ENCODE measurements at places on chromosomes 6 and 20. TPM values are rescaled to one million over a fixed set of nuclear protein-coding genes. Genes with fewer than 3 reads are reported as not detected.
A peak's percentile ranks its signal among the peaks of the same experiment; 100 is the strongest.

GRCh38 chr20:41587956-41588355 lies 30.2 kb downstream of the CHD6 start:
- no peaks in the 10 kb centered on the region for H3K36me3 ChIP-seq
- H3K4me3 ChIP-seq = no peak overlapping the region
- H3K27ac ChIP-seq = no peak overlapping the region
- no peaks in the 10 kb centered on the region for H3K27me3 ChIP-seq
- DNase-seq = no peak

GRCh38 chr6:69835414-69836179 lies 30.8 kb upstream of the COL19A1 start:
- no peaks in the 10 kb centered on the region for H3K36me3 ChIP-seq
- no peaks in the 10 kb centered on the region for H3K27me3 ChIP-seq
- no peak overlapping the region for H3K27ac ChIP-seq
- DNase-seq = no peak
- no peak overlapping the region for H3K4me3 ChIP-seq

The HSPA1L gene
- total RNA-seq = 1.1 TPM

DNA sequence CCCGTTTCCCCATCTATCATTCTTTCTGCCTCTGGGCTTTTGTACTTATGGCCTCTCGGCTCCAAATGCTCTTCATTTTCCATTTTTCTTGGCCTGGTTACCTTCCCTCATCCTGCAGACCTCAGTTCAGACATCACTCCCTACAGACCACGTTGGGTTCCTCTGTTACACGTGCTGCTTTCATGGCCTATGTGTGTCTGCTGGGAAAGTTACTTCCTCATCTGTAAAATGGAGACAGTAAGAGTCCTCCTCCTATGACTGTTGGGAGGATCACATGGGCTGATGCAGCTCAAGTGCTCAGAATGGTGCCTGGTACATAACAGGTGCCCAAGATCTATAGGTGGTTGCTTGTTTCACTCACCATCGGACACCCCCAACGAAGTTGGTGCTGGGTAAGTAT lies 13.5 kb downstream of the KCNK17 start:
- no peak overlapping the region for H3K4me3 ChIP-seq
- H3K27me3 ChIP-seq = no peaks in the 10 kb centered on the region
- H3K4me1 ChIP-seq = peaks cover 27% of the 10 kb centered on the region
- no peak for DNase-seq
- no peak overlapping the region for H3K27ac ChIP-seq
- no peaks in the 10 kb centered on the region for H3K36me3 ChIP-seq

DNA sequence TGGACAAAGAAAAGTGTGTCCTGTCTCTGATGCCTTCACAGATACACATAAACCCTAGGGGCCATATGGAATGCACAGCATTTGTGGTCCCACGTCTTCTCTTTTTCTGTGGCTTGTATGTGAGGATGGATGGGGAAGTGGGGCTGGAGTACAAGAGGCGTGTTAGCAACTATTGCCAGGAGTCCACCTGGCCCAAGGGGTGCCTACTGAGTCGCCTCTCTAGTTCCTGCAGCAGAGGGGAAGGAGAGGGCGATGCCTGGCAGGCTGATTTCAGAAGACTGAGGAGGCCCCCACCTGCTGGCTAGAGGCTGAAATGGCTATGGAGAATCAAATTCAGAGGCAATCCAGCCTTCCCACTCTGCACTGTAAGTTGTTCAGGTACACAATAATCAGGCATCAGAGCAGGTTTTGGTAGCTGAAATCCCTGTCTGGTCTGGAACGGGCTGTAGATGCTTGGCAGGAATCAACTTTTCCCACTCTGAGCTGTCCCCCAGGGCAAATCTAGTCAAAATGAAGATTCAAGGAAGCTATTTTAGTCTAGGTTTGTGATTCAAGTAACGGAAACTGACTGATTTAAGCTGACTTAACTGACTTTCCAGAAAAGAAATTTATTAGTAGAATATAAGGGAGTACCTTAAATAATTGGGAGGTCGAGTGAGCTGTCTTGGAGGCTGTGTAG lies 14.9 kb upstream of the PPARD start:
- H3K27me3 ChIP-seq = no peaks in the 10 kb centered on the region
- H3K36me3 ChIP-seq = no peaks in the 10 kb centered on the region
- H3K4me1 ChIP-seq = no peaks in the 10 kb centered on the region

The KIAA0408 gene
- total RNA-seq = 1.5 TPM

DNA sequence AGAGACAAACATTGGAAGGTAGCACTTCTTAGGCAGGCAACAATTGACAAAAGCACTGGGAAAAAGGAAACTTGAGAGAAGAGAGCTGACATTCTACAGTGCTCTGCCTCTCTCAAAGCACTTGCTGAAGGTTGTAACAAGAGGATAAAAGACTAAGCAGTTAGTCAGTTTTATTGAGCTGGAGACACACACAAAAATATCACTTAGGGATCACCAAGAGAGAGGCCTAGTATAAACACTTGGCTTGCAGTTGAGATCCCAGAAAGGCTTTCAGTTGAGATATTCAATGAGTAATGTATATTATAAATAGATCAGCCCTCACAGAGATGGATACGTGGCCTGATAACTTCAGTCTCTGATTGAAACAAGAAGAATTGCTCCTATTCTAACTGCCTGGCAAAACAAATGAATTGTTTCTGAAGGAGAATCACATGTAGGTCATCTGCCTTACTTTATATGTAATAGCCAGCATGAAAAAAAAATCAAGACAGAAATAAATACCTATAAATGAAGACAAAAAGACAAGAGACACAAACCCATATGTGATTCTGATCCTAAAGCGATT lies 747.2 kb upstream of the MAN1A1 start:
- H3K4me1 ChIP-seq = no peaks in the 10 kb centered on the region
- no peak overlapping the region for H3K4me3 ChIP-seq
- H3K27me3 ChIP-seq = no peaks in the 10 kb centered on the region
- DNase-seq = no peak
- no peak overlapping the region for H3K27ac ChIP-seq

DNA sequence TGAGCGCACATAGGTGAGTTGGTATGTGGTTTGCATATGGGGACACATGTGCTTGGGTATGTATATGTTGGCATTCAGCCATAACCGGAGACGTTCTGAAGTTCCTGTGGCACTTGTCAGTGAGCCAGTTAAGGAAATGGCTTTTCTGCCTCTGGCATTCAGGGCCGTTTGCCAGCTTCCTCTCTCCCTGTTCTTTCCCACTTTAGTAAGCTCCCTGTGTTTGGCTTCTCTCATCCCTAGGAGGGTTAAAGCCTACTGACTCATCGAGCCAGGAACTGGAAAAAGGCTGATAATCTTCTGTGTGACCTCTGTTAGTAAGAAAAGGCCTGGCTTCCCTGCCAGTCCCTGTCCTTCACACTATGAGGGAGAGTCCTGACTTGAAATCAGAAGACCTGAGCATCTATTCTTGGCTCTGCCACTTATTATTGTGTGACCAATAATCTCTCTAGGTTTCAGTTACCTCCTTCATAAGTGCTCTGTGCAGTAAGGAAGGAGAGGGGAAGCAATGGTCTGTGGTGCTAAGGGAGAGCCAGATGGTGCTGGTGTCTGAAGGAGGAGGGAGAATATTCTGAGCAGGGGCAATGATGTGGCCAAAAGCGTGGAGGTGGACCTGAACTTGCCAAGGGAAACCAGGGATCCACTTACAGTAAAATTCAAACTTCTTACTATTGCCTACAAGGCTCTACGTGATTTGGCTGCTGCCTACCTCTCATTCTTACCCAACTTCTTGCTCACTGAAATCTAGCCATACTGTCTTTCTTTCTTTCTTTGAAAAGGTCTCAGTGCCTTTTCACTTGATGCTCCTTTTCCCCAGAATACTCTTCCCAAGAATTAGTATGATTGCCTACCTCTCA lies 31.4 kb downstream of the ACSS2 start:
- H3K27ac ChIP-seq = peak overlapping the region; percentile 75
- no peaks in the 10 kb centered on the region for H3K4me1 ChIP-seq
- H3K36me3 ChIP-seq = no peaks in the 10 kb centered on the region
- H3K27me3 ChIP-seq = no peaks in the 10 kb centered on the region

GRCh38 chr6:151524059-151524458 lies 30.2 kb downstream of the CCDC170 start:
- DNase-seq = no peak
- no peaks in the 10 kb centered on the region for H3K36me3 ChIP-seq
- H3K27me3 ChIP-seq = no peaks in the 10 kb centered on the region
- H3K27ac ChIP-seq = no peak overlapping the region

- H3K36me3 ChIP-seq = no peaks in the 10 kb centered on the region
- no peak for DNase-seq
- H3K27ac ChIP-seq = no peak overlapping the region
- H3K4me1 ChIP-seq = no peaks in the 10 kb centered on the region
- no peaks in the 10 kb centered on the region for H3K27me3 ChIP-seq
These were observed 44.7 kb downstream of the TNFAIP3 start for GRCh38 chr6:137911675-137912191.

The LRP11 gene
- 25.7 TPM for total RNA-seq

DNA sequence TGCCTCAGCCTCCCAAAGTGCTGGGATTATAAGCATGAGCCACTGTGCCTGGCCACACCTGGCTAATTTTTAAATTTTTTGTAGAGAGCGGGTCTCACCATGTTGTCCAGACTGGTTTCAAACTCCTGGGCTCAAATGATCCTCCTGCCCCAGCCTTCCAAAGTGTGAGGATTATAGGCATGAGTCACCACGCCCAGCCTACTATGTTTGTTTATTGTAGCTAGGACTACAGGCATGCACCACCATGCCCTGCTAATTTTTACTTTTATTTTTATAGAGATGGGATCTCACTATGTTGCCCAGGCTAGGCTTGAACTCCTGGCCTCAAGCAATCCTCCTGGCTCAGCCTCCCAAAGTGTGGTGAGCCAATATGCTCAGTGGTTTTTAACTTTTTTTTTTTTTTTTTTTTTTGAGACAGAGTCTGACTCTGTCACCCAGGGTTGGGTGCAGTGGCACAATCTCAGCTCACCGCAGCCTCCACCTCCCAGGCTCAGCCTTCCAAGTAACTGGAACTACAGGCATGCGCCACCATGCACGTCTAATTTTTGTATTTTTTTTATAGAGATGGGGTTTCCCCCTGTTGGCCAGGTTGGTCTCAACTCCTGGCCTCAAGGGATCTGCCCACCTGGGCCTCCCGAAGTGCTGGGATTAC lies 12.0 kb upstream of the DDX43 start:
- H3K27me3 ChIP-seq = no peaks in the 10 kb centered on the region
- no peak for DNase-seq
- no peak overlapping the region for H3K4me3 ChIP-seq
- no peaks in the 10 kb centered on the region for H3K36me3 ChIP-seq
- no peak overlapping the region for H3K27ac ChIP-seq
- no peaks in the 10 kb centered on the region for H3K4me1 ChIP-seq

The BPIFB2 gene
- not detected for total RNA-seq

GRCh38 chr6:3296078-3296477 lies 37.3 kb downstream of the PSMG4 start:
- no peak overlapping the region for H3K4me3 ChIP-seq
- no peaks in the 10 kb centered on the region for H3K36me3 ChIP-seq
- no peaks in the 10 kb centered on the region for H3K27me3 ChIP-seq
- DNase-seq = no peak
- no peak overlapping the region for H3K27ac ChIP-seq

The PAX1 gene
- total RNA-seq = not detected

DNA sequence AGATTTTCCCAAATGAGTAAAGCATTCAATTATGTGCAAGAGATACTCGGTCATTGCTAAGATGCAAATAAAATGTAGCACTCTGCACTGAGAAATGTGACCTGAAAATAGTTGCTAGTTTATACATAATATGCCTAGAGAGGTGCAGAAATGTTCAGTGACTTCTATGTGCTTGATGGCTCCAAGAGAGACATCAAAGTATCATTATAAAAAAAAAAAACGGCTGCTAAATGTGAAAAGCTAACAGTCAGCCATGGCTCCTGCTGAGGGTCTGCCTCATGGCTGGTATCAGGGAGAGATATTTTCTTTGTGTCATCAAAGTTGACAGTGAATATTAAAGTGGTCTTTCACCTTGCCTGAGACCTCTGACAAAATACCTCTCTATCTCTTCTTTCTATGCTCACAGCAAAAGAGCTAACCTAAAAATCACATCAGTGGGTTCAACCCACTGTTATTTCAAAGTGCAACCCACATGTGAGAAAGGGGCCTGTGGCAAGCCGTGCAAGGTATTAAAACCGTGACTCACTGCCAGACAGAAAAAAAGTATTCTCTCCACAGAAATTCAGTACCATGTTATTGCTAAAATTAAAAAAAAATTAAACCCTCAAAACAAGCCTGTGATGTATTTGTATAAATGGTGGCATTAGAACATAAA lies 259.0 kb downstream of the HIVEP2 start:
- no peaks in the 10 kb centered on the region for H3K4me1 ChIP-seq
- no peak for DNase-seq
- H3K4me3 ChIP-seq = no peak overlapping the region
- no peak overlapping the region for H3K27ac ChIP-seq
- H3K27me3 ChIP-seq = no peaks in the 10 kb centered on the region
- no peaks in the 10 kb centered on the region for H3K36me3 ChIP-seq

The ASXL1 gene
- total RNA-seq = 30.5 TPM
